Right hindlimb (tissue), 1 donor: ENCODE measurements at places on chromosomes 4 and X.

GRCh38 chr4:99219072-99219471 lies at the start of gene ADH6:
ADH6 (minus strand) TSS chr4:99219246; CDS start chr4:99219152, 94 bp downstream.
- DNase-seq: no peak

- DNase-seq: no peak
Measured at GRCh38 chr4:42953321-42953720, 60.8 kb downstream of the GRXCR1 start.

DNA sequence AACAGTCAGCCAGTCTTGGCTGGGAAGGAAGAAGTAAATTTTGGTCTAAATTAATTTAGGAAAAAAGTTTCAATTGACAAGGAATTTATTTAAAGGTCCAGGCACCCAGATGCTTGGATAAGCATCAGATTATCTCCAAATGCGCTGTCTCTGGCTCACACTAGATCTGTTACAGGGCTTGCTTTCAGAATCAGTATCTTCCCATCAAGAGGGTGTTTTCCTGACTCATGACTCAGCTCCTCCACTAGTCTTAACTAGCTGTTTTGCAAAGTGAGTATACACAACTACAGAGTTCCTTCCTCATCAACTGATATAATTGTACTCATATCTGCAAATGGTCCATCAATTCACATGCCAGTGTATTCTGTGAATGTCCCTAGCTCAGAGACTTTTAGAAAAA lies 482.1 kb upstream of the CPEB2 start:
- DNase-seq: no peak

DNA sequence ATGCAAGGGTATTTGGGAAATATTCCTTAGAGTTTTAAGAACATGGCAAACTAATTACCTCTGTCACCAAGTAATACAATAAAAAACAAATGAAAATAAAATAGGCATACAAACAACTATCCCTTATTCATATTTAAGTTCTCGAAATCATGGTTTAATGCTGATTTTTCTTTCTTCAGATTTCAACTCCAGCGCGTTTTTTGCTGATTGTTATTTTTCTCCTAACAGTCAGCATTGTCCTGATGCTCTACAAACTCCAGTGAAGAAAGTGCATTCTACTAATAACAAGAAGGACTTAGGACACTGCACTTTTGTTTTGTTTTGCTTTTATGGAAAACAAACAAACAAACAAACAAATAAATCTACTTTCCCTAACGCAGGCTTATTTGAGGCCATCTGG lies 282.4 kb downstream of the FSTL5 start:
- no peak for DNase-seq

DNA sequence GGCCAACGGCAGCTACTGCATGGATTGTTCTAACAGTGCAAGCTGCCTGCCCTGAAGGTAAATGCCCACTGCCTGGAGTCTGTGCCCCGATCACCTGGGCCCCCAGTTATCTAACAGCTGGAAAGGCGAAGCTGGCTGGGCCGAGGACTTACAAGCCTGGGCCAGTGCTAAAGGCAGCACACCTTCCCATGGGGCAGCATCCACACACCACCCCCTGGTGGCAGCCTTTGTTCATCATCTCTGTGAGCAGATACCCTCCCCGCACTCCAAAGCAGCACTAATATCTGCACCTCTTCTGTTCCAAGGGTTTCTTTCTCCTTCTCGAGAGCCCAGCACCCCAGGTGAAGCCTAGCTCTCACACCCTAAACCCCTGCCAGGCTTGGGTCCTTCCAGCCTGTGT lies 7.6 kb downstream of the SLC2A9 start:
- no peak for DNase-seq

DNA sequence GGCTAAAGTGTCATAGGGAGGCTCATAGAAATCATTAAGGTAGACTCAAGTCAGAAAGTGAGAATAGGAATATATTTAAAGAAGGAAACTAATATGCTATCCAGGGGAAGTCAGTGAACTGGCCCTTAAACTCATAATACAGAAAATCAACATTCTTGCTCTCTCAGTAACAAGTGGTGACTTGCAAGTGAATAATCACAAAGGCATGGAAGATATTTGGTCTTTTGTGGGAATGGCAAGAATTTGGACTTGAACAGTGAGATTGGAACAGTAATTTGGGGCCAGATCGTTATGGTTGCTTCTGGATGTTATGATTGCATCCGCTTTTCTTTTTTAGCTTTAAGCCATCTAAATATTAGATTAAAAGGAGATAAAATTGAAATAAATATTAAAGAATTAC lies 103.8 kb downstream of the TBC1D19 start:
- no peak for DNase-seq

- DNase-seq: no peak
Measured at GRCh38 chrX:46627711-46628419, 54.3 kb downstream of the CHST7 start.

DNA sequence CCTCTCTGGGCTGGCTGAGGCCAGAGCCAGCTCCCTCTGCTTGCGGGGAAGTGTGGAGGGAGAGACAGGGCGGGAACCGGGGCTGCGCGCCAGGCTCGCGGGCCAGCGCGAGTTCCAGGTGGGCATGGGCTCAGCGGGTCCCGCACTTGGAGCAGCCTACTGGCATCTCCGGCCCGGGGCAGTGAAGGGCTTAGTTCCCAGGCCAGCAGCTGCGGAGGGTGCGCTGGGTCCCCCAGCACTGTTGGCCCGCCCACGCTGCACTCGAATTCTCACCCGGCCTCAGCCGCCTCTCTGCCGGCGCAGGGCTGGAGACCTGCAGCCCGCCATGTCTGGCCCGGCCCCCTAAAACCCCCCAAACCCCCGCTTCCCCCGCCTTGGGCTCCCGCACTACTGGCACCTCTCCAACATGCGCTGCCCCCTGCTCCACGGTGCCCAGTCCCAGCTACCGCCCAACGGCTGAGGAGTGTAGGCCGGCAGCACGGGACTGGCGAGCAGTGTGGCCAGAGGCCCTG lies 33.8 kb upstream of the FAT4 start:
- DNase-seq: no peak

DNA sequence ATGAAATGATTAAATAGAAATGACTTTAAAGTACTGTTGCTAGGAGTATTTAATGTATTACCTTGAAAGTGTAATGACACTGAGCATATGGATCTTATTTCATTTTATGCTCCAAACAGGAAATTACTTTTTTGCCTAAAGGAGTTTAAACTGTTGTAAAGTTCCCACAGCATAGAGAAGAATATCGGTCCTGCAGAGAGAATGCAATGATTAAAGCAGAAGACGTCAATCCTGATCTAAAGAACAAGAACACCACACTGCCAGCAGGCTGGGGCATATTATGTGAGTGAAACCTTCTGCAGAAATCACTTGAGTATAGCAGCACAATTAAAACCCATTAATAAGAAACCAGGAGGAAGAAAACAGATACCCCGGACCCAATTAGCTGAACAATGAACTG lies 72.8 kb upstream of the CAMK2D start:
- DNase-seq: no peak

- DNase-seq: no peak
Measured at GRCh38 chr4:83810428-83810827, 274.5 kb downstream of the GPAT3 start.

DNA sequence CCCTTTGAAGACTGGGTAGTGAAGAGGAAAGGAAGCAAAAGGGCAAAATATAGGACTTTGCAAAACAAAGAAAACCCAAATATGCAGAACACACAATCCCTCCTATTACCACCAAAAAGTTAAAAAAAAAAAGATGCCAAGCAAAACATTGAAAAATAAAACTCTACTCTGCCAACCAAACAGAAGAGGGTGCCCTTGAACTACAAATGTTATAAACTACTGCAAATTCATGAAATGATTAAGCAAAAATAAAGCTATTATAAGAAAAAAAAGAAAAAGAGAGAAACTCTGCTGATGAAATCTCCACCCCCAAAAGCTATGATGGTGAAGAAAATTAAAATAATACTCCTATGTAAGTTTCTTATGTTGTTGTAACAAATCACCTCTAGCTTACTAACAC lies 168.5 kb upstream of the STK26 start:
- DNase-seq: no peak

DNA sequence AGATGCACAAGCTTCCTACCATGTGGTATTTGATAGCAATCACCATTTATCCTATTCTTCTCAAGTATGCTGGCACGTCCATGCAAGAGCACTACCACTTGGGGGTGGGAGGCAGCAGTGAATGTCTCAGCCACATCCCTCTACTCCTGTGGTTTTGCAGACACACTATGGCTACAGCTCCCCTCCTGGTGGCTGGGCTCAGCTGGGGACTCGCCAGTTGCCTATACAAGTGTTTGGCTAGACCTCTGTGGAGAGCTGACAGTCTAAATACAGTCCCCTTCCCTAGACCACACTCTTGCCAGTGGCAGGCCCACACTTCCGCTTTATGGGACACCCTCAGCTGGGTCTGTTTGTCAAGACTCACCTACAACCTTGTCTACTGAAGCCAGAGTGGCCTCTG lies 53.2 kb downstream of the ADGRA3 start:
- no peak for DNase-seq

DNA sequence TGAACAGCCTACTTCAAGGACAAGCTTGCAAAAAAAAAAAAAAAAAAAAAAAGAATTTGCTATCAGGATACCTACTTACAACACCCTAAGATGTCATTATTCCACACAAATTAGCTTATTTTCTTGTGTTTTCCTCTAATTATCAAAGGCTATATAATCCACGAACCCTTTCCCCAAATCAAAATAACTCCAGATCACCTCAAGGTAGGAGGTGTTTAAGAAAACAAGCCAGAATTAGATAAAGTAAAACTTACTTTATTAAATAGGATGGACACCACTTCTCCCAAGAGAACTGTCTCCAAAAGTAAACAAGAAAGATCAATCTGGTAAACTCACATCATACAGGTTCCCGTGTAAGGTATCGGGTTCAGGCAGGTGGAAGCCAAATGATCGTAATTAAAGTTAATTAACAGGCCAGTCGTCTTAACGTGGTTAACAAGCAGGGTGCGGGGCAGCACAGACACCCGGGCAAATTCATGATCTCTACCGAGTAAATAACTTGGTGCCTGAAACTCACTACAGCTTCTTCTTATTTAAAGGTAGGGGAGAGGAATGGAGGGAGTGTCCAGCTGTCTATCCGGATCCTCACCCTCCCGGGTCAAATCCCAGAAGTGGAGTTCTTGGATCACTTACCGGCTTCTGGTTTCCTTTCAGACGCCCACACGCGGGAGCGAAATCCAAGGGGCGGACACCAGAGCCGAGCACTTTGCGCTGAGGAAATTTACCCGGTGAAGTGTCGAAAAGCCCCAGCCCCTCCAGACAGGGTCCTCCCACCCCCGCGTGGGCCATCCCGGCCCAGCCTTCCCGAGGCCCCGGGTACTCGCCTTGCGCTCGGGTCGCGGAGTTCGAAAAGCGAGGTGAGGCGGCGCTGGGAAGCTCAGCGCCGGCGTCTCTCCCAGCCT lies 708 bp downstream of the ARAP2 start:
- DNase-seq: peak; percentile 68
